ENCODE measurements at places on chromosomes 4 and X.
A peak's percentile ranks its signal among the peaks of the same experiment; 100 is the strongest.

- DNase-seq, result no peak
These were observed 609.8 kb downstream of the ZNF674 start for GRCh38 chrX:45935408-45935807.

- no peak for DNase-seq
These were observed 37.8 kb downstream of the ACSL1 start for GRCh38 chr4:184787766-184788503.

DNA sequence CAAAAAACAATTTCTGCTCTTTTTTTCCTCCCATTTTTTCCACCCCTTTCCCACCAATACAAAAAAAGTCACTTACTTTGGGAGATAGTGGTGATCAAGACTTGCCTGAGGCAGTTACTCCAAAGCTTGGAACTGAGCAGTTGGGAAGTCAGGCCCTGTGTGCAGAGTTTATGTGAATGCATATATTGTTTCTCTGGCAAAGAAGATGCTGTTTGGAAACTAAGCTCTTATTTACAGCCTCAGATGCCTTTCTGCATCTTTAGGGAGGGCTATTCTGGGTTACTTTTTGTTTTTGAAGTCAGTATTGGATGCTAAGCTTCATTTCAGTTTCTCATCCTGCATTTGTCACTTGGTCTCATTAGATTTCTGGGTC is 136.3 kb downstream of the ZNF330 start:
- no peak for DNase-seq

DNA sequence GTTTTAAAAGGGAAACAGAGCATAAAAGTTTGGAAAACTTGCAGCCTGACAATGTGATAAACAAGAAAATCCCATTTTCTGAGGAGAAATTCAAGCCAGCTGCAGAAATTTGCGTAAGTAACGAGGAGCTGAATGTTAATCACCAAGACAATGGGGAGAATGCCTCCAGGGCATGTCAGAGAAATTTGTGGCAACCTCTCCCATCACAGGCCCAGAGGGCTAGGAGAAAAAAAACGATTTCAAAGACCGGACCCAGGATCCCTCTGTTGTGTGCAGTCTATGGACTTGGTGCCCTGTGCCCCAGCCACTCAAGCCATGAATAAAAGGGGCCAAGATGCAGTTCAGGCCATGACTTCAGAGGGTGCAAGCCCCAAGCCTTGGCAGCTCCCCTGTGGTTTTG is 355.4 kb upstream of the NDST3 start:
- DNase-seq, result no peak

DNA sequence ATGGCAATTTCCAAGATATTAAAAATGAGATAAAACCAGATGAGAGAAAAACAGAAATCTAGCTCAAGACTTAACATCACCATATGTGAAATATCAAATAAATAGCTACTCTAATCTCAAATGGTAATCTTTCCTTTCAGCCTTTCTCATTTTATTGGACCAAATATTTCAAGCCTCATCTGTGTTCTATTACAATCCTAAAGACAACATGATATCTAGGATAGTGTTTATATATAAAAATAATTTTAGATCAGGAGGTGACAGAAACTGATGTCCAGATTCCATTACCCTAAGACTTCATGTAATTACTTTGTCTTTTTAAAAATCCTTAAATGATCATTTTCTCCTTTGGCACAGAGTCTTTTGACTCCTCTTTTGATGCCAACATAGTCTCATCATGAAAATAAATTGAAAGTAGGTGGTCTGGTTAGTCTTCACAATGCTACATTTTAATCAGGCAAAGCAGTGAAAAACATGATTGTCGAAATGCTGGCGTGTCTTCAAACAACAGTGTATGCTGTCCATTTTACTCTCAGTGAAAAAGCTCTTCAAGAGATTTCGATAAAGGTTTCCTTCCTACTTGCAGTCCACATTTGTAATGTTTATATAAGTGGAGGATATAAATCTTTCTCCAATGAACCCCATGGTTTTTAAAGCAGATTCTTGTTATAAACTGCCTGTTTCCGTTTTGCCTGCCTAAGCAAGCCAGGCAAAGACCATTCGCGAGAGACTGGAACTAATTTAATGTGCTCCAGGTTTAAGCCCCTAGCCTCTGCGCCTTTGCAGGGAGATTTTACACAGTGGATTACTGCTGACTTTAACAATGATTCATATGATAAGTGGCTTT is 169.8 kb downstream of the SCFD2 start:
- DNase-seq, result no peak

GRCh38 chrX:106035064-106035463 is 3.5 kb downstream of the SERPINA7 start:
- DNase-seq, result no peak

- DNase-seq, result no peak
These were observed 13.4 kb upstream of the PLCXD1 start for GRCh38 chrX:267771-268261.

DNA sequence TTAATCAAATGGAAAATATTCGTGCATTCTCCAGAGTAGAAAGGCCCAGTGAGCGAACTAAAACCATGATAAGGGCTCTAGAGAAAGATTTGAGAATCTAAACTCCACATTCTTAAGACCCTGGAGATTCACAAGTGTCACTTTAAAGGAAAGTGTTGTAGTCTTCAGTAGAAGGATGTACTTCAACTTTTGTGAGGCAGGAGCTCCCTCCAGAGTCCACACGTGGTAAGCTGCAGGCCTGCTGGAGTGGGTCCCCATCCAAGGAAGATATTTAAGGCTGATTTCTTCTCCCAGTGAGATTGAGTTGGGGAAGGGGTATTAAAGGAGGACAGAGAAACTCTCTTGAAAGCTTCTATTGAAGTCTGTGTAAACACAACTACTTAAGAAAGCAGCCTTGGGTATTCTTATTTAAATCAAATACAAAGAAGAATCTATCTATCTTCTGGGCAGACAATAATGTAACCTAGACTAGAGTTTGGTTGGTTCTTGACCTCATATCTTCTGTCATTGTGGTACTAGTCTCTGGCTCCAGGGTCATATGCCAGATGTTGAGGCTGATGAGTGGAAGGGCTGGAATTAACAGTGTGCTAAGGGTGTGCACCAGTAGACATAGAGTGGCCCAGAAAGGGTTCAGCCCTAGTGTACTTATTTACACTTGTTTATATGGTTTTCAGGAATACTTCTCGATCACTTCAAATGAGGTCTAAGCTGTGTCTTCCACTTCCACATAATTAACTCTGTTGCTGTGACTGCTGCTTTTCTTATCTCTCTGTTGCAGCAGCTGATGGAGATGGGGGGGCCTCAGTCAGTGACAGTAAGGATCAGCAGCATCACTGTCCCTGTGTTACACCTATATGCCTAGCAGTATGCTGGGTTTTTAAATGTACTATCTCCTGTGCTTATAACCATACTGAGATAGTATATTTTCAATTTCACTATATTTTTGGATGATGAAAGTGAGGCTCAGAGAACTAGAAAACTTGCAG is 76.1 kb downstream of the HMGB2 start:
- peak; percentile 83 for DNase-seq

GRCh38 chrX:9467751-9468150 is 2.9 kb downstream of the TBL1X start:
- no peak for DNase-seq

DNA sequence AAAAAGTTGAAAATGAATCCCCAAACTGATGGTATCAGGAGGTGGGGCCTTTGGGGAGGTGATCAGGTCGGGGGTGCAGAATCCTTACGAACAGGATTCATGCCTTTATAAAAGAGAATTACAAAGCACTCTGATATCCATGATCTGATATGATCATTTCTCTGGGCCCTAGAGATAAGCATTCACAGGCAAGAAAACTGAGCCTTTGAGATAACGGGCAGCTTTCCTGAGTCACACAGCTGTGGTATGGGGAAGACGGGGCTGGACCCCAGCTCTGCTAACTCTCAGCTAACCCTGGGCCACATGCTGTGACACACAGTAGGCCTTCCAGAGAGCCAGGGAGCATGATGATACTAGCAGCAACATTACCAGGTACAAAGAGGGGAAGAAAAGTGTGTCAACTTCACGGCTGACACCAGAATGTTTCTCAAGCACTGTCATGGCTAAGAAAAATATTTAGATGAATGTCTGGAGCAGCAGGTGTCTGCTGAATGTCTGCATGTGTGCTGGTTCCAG is 85.1 kb downstream of the SLC2A9 start:
- no peak for DNase-seq

- DNase-seq, result no peak
These were observed 29.0 kb upstream of the SMAD1 start for GRCh38 chr4:145452447-145453162.

DNA sequence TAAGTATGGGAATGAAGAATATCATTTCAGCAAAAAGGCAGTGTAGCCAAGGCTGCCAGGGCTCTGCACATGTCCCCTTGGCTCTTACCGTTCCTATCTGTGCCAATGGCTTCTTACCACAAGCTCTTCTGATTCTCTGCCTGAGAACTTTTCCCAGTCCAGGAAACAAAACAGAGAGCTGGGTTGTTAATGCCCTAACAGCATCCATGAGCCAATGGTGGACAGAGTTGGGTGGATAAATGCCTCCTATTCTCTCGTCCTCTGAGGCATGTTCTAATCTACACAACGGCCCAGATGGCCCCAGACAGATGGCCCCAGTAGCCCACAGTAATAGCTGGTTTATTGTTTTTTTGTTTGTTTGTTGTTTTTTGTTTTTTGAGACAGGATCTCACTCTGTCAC is 28.0 kb downstream of the SCD5 start:
- peak; percentile 7 for DNase-seq

- DNase-seq, result no peak
These were observed 76.3 kb upstream of the IL15 start for GRCh38 chr4:141560056-141560455.

DNA sequence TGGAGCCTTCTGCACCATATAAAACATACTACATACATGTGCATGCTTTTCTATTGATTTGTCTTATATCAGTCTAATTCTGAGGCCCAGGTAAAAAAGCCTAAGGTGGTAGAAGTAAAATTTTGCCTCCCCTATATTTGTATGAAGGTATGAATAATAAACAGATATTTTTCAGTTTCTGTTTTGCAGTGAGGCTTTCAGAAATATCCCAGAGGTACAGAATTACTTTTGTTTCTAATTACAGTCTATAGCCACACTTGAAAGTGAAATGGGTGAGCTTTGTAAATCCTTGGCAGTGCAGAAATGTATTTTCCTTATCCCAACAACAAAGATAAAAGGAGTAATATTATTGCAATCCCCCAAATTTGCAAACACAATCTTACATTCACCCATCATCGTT is 59.5 kb downstream of the DDX60 start:
- no peak for DNase-seq

- DNase-seq, result no peak
These were observed 128.6 kb downstream of the SHROOM3 start for GRCh38 chr4:76563454-76564122.

GRCh38 chrX:72060196-72060920 is 71.4 kb downstream of the RTL5 start:
- DNase-seq, result no peak

DNA sequence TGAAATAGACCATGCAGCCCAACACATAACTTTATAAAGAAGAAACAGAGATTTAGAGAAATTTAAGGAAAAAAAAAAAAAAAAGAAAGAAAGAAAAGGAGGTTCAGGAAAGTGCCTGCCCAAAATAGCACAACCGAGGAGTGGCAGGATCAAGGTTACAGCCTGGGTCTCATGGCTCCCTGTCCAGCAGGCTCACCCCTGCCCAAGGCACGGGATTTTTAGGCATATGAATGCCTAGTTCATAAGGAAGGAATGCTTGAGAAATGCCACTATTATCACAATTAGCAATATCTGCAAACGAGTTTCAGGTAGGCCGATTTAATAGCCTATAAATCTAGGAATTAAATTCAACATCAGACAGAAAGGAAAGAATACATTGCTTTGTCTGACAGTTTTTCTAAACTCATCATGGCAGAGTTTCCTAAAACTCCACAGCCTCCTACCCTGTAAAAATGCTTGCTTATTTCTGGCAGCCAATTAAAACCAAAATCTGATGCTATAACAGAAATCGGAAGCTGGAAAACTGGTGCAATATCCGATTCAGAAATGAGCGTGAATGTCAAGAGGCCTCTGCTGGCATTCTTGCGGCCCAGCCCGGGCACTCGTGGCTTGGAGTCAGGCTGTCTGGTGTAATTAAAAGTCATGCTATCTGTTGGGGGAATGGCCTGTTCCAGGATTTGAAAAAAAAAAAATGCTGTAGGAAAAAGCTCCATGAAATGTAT is 63.5 kb downstream of the GEMIN8 start:
- no peak for DNase-seq

- peak; percentile 32 for DNase-seq
These were observed 466.3 kb upstream of the ACTRT1 start for GRCh38 chrX:128518508-128518907.

DNA sequence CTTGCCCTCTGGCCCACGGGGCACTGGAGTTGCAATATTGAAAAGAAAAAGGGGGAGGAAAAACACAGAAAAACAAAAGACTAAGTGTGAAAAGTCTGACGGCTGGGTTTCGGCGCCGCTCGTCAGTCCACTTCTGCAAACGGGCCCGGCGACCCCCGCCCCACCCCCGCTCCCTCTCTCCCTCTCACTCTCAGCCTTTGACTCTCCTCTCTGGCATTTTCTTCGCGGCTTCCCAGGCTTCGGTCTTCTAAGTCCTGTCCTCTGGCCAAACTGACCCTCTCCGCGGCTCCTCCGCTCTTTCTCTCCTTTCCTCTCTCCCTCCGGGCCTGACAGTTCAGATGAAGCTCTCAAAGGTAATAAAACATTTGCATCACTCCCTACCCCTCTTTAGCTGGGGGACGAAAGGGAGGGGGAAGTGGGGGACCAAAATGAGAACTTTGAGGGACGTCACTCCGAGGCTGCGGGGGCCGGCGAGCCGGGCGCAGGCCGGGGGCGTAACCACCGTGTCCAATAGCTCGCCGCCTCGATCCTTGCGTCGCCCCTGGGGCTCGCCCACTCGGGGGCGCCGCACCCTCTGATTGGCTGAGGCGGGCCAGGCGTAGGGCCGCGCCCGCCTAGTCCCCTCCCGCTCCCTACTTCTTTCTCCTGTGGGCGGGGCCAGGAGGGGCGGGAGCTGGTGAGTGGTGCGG is at the start of gene NKX6-1:
Gene NKX6-1, minus strand, starts transcription at position 358 of the 689 bp plus-strand sequence. CDS start 1,064 bp downstream, outside the sequence.
- peak; percentile 94 for DNase-seq
